Forelimb muscle (tissue), 1 donor: ENCODE measurements at places on chromosomes 16 and 17.

- DNase-seq, result no peak
These were observed 44.6 kb downstream of the NFAT5 start for GRCh38 chr16:69610356-69610755.

DNA sequence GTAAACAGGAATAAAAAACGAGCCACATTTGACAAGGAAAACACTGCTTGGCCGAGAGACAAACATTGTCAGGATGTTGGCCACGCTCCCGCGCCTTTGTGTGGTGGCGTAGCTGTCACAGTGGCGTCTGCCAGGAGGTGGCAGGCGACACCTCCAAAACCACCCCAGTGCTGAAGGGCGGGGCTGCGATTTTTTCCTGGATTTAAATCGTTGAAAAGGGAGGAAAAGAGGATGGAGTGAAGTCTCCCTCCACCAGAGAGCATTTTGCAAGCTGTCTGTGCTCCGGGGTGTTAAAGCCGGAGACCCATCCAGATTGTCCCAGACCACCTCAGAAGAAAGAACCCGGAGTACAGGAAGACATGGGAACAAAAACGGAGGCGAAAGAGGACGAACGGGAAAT lies 12.7 kb downstream of the MRM3 start:
- peak; percentile 76 for DNase-seq

DNA sequence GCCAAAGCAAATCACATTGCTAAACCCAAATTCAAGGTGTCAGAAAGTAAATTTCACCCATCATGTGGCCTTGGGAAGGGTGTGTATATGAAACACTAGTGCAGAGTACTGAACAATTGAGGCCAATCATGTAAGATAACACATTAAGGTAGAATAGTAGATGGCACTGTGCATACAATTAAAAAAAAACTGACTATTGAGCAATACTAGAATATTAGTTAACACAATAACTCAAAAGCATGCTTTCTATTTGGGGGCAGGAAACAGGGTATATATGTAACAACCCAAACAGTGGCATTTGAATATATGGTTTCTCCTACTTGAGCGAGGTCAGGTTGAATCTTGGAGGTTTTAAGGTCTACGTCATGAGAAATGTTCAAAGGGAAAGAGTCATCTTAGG lies 63.0 kb upstream of the DYNLRB2 start:
- no peak for DNase-seq

- no peak for DNase-seq
These were observed 32.8 kb downstream of the HIC1 start for GRCh38 chr17:2087597-2088211.

DNA sequence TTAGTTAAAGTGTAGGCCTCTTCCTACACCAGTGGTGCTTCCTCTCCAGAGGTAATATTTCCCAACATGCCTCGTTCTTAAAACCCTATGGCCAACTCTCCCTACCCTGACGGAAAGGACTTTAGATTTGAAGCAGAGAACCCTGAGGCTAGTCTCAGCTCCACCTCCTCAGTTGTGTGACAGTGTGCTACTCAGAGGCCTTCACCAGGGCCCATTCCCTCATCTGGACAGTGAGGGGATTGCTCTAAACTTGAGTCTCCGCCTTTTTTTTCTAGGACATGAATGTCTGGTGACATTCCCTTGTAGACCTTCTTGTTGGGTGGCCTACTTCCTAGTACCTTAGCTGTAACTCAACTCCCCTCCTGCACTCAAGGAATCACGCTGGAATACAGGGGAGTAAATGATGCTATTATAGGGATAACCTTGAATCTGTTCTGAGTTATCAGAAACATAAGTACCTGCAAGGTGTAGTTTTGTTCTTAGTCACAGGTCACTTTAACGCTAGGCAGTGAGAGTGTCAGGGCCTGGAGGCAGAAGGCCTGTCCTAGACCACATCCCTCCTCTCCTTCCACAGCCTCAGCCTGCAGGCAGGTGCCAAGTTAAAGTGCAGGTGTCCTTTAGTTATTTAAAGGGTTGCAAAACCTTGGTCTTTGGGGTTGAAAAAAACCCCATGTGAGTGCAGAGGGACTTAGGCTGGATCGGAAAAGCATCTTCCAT lies 26.9 kb downstream of the LDHD start:
- DNase-seq, result no peak

- no peak for DNase-seq
These were observed 74.7 kb downstream of the COG7 start for GRCh38 chr16:23378256-23378655.

GRCh38 chr17:18017958-18018357 lies 21.0 kb downstream of the ATPAF2 start:
- no peak for DNase-seq

- no peak for DNase-seq
These were observed 65.0 kb downstream of the CCDC182 start for GRCh38 chr17:57679906-57680695.

GRCh38 chr16:73140929-73141328 lies 93.0 kb upstream of the ZFHX3 start:
- no peak for DNase-seq

DNA sequence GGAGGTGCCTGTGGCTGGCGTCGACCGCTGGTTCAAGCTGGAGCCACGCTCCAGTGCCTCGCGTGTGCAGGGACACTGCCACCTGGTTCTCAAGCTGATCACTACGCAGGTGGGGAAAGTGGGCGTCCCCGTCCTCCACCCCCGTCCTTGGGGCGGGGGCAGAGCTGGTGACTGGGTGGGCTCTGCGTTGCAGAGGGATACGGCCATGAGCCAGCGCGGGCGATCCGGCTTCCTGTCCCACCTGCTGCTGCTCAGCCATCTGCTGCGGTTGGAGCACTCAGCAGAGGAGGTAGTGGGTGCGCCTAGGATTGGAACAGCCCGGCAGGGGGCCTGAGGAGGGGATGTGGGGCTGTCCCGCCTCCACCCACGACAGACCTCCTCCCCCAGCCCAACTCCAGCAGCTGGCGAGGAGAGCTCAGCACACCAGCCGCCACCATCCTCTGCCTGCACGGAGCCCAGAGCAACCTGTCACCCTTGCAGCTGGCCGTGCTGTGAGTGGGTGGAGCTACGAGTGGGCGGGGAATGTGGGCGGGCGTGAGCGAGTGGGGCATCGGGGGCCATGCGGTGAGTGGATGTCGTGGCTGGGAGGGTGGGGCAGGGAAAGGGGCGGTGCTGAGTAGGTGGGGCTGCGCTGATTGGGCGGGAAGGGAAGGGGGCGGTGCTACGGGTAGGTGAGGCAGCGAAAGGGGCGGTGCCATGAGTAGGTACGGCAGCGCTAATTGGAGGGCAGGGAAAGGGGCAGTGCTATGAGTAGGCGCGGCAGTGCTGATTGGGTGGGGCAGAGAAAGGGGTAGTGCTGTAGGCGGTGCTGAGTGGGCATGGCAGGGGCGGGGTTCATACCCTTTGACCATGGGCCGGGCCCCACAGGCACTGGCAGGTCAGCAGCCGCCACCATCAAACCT lies 8.9 kb downstream of the TSR3 start:
- no peak for DNase-seq

GRCh38 chr16:16780588-16780987 lies 401.6 kb downstream of the NPIPA7 start:
- no peak for DNase-seq

- no peak for DNase-seq
These were observed 14.6 kb downstream of the SRCIN1 start for GRCh38 chr17:38590988-38591758.
